Esophagus squamous epithelium (tissue), 5 donors: ENCODE measurements at places on chromosomes 1 and 21. TPM values are rescaled to one million over a fixed set of nuclear protein-coding genes. Genes with fewer than 3 reads are reported as not detected.

The UBQLN4 gene
- total RNA-seq, result 32.7 TPM

The IL19 gene
- total RNA-seq, result 0.23 TPM

- H3K4me3 ChIP-seq, result no peak overlapping the region
- no peak for DNase-seq
- no peaks in the 10 kb centered on the region for H3K36me3 ChIP-seq
- H3K4me1 ChIP-seq, result no peaks in the 10 kb centered on the region
- no peak overlapping the region for H3K27ac ChIP-seq
These were observed 54.5 kb upstream of the FGGY start for GRCh38 chr1:59242370-59242769.

GRCh38 chr1:205786601-205787000 lies 11.3 kb upstream of the RAB29 start:
- H3K27me3 ChIP-seq, result no peaks in the 10 kb centered on the region
- H3K4me1 ChIP-seq, result no peaks in the 10 kb centered on the region
- DNase-seq, result no peak
- no peak overlapping the region for H3K27ac ChIP-seq
- no peaks in the 10 kb centered on the region for H3K36me3 ChIP-seq

DNA sequence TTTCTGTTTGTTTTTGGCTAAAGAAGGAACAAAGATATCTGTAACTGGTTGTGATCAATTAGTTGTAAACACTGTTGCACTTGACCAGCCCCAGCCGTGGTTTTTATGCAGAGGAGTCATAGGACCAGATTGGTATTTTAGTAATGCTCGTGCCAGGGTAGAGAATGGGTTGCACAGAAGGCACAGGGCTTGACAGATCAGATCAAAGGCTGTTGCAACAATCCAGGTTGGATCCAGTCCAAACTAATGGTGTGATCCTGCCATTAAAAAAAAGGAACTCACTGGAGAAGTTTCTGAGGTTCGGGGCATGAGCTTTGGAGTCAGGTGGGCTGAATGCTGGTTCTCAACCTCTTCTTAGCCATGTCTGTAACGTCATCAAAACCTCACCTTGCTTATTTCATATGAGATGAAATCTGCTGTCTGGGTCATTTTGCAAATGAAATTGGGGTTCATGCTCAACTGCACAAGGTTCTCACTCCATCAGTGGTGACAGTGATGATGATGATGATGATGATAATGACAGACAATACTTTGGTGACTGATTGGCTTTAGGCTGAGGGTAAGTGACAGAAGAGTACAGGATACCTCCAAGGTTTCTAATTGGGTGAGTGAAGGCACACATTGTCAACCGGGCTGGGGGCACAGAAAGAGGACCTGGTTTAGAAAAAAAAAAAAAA lies 43.1 kb downstream of the ZNF281 start:
- H3K27me3 ChIP-seq, result no peaks in the 10 kb centered on the region
- H3K4me1 ChIP-seq, result no peaks in the 10 kb centered on the region
- no peak for DNase-seq
- H3K27ac ChIP-seq, result no peak overlapping the region
- no peak overlapping the region for H3K4me3 ChIP-seq
- no peaks in the 10 kb centered on the region for H3K36me3 ChIP-seq

The ATP5PB gene
- total RNA-seq, result 223 TPM

The INAVA gene
- 47.9 TPM for total RNA-seq

The PTPRC gene
- total RNA-seq, result 11.5 TPM

GRCh38 chr1:110859062-110859461 lies 13.9 kb upstream of the CD53 start:
- H3K27me3 ChIP-seq, result no peaks in the 10 kb centered on the region
- no peak for DNase-seq
- no peaks in the 10 kb centered on the region for H3K36me3 ChIP-seq
- no peak overlapping the region for H3K4me3 ChIP-seq

- no peak overlapping the region for H3K27ac ChIP-seq
- H3K36me3 ChIP-seq, result no peaks in the 10 kb centered on the region
- H3K27me3 ChIP-seq, result peaks cover 4% of the 10 kb centered on the region
- no peak overlapping the region for H3K4me3 ChIP-seq
- no peak for DNase-seq
- no peaks in the 10 kb centered on the region for H3K4me1 ChIP-seq
These were observed 125.4 kb downstream of the TBX15 start for GRCh38 chr1:118862755-118863154.

DNA sequence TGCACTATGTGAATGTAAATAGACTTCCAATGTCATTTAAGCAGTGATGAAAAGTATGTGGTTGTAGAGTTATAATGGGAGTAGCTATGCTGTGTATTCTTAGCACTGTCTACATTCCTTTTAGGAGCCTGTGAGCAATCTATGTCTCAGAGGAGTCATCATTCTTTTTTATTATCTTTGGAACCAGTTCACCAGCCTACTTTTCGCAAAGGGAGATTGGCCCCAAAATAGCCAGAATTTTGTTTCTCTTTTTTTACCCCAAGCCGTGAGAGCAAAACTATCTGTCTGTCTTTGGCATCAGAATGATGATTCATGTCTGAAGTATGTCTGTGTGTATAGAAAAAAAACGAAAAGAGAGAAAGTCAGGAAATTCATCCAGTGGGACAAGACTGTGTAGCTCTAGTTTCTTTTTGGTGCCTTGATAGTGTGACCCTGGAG lies 44.2 kb downstream of the OSBPL9 start:
- no peak for DNase-seq
- no peak overlapping the region for H3K4me3 ChIP-seq
- H3K27me3 ChIP-seq, result no peaks in the 10 kb centered on the region
- no peak overlapping the region for H3K27ac ChIP-seq
- peaks cover 13% of the 10 kb centered on the region for H3K4me1 ChIP-seq
- H3K36me3 ChIP-seq, result no peaks in the 10 kb centered on the region

DNA sequence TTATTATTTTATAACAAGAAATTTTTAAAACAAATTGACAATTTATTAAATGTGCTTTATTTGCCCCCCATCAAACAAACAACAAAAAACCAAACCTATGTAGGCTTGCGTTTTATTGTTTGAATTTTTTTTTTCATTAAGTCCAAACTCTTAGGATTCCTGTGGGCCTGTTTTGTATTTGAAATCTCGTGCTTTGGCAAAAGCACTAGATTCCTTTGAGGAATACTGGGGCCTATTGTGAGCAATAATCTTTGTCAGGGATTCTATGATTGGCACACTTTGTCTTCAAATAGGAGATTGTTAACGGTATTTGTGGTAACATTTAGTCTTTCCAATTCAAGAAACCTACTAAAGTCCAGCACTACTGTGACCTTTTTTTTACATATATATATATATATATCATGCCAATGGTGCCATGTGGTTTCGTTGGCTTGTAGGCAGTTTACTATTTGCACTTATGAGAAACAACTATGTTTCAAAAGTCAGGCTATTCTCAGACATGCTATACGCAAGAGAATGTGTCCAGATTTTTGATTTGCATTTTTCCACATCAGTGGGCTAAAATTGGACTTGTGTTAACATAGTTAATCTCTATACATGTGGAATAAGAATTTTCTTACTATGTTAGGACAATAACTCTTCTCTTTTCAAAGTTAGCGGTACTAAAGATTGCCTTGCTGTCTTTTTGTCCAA lies 70.4 kb upstream of the GREM2 start:
- H3K4me1 ChIP-seq, result no peaks in the 10 kb centered on the region
- DNase-seq, result no peak
- H3K36me3 ChIP-seq, result no peaks in the 10 kb centered on the region
- no peak overlapping the region for H3K27ac ChIP-seq

- no peaks in the 10 kb centered on the region for H3K4me1 ChIP-seq
- DNase-seq, result no peak
These were observed 48.4 kb upstream of the RNPC3 start for GRCh38 chr1:103477101-103477500.

- no peak overlapping the region for H3K27ac ChIP-seq
- H3K27me3 ChIP-seq, result no peaks in the 10 kb centered on the region
- H3K4me3 ChIP-seq, result no peak overlapping the region
- no peaks in the 10 kb centered on the region for H3K4me1 ChIP-seq
- no peak for DNase-seq
- H3K36me3 ChIP-seq, result no peaks in the 10 kb centered on the region
These were observed 19.7 kb upstream of the ATP6V1G3 start for GRCh38 chr1:198560161-198560560.

DNA sequence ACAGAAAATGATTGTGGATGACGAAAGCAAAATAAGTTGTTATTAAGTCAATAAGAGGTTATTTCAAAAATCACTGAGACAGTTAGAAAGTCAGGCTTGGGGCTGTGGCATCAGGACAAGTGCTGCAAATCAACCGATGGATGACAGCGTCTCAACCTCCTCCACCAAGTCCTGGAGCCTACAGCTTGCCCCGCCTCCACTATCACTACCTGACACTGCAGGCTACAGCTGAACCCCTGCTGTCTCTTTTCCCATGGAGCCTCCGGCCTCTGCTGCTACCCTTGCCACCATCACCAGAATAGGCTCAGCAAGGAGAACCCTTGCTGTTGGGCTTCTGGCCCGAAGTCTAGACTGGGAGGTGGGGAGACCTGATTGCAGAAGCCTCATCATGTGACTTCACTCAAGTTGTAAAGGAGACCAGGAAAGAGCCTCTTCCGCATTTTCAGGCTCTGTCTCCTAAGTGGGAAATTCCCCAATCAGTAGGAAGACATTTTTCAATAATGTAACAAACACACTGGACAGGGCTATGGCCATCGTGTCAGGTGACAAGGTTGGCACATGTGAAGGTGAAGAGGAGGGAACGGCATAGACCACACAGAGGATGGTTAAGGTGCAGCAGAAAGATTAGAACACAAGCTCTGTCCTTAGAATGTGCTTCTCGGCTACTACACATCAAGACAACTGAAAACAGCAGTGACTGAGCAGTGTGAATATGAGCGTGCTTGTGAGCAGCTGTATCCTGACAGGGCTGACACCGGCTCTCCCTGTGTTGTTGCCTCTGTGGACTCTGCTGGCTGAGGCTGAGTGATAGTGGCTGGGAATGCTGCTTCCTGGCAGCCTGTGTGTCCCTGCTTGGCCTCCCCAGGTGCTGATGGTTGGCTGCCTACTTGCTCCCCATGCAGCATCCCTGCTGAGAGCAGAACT lies 660.7 kb downstream of the PTPRU start:
- no peak overlapping the region for H3K27ac ChIP-seq
- no peak overlapping the region for H3K4me3 ChIP-seq
- no peaks in the 10 kb centered on the region for H3K36me3 ChIP-seq
- no peaks in the 10 kb centered on the region for H3K4me1 ChIP-seq
- no peaks in the 10 kb centered on the region for H3K27me3 ChIP-seq
- DNase-seq, result no peak

The RIPPLY3 gene
- total RNA-seq, result 0.57 TPM

The WNT3A gene
- 1.6 TPM for total RNA-seq

The PLA2G2C gene
- 0.19 TPM for total RNA-seq

DNA sequence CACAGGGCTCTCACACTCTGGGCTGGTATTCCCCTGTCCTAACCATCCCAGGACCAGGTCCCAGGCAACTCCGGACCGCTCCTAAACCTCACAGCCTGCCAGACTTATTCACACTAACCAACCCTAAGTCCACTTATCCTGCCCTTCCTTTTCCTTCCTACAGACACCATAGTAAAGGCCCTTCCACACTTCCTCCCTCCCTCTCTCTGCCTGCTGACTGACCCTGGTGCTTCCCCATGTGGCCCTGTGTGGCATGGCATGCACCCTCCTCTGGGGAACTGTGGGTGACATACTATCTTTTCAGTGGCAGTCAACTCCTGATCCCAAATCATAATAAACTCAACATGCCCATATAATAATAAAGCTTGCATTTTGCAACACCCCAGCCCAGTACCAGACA lies 155.1 kb upstream of the DNAH14 start:
- H3K4me1 ChIP-seq, result no peaks in the 10 kb centered on the region
- no peaks in the 10 kb centered on the region for H3K36me3 ChIP-seq
- DNase-seq, result no peak
- H3K27ac ChIP-seq, result no peak overlapping the region
- no peaks in the 10 kb centered on the region for H3K27me3 ChIP-seq

DNA sequence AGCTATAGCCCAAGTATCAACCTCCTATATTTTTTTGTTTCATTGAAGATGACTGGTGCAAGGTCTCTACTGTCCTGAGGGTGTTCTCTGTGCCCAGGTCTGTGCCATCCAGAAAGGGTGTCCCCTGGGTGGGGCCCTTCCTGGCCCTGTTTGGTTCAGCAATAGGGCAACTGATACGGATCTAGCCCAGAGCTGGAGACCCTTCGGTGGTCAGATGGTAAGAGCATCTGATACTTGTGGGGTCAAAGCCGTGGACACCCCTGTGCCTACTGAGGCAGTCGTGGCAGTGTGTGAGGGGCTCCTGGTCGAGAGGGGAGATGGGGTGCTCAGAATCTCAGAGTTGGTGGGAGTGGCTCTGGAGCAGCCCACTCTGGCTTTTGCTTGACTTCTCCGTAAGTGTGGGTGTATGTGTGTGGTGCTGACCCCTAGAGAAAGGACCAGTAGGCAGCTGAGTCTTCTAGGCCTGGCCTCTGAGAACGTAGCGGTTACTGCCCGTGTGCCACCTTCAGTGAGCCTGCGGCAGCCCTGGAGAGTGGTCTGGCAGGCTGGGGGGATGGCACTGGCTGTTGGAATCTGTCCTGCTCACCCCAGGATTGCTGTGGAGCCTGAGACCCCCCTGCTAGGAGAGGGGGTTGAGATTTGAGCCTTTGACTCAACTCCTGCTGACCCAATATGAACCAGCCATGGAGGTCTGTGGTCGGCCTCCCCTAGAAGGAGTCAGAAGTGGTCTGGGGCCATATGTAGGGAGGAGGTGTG lies 2.7 kb downstream of the AMPD2 start:
- no peak for DNase-seq
- no peaks in the 10 kb centered on the region for H3K27me3 ChIP-seq
- H3K36me3 ChIP-seq, result peaks cover 18% of the 10 kb centered on the region
- peaks cover 34% of the 10 kb centered on the region for H3K4me1 ChIP-seq
- peak overlapping the region; percentile 86 for H3K4me3 ChIP-seq
- H3K27ac ChIP-seq, result no peak overlapping the region

- H3K27ac ChIP-seq, result peak overlapping the region; percentile 72
- H3K36me3 ChIP-seq, result no peaks in the 10 kb centered on the region
- no peak overlapping the region for H3K4me3 ChIP-seq
- DNase-seq, result no peak
These were observed 1.2 kb downstream of the SH3BGR start for GRCh38 chr21:39452970-39453342.

GRCh38 chr1:11485191-11485590 lies 6.2 kb downstream of the DISP3 start:
- H3K27me3 ChIP-seq, result peaks cover under 1% of the 10 kb centered on the region
- no peaks in the 10 kb centered on the region for H3K4me1 ChIP-seq
- H3K27ac ChIP-seq, result no peak overlapping the region
- no peak for DNase-seq

- H3K27me3 ChIP-seq, result peaks cover 32% of the 10 kb centered on the region
- H3K36me3 ChIP-seq, result no peaks in the 10 kb centered on the region
- DNase-seq, result no peak
- peaks cover 6% of the 10 kb centered on the region for H3K4me1 ChIP-seq
These were observed 20.6 kb upstream of the LAMC2 start for GRCh38 chr1:183165456-183165855.

- H3K27ac ChIP-seq, result no peak overlapping the region
- DNase-seq, result no peak
- peaks cover 4% of the 10 kb centered on the region for H3K4me1 ChIP-seq
- H3K4me3 ChIP-seq, result no peak overlapping the region
These were observed 67.8 kb upstream of the BCAR3 start for GRCh38 chr1:93749487-93749886.
